ENCODE measurements at places on chromosomes 2 and 18. TPM values are rescaled to one million over a fixed set of nuclear protein-coding genes. Genes with fewer than 3 reads are reported as not detected.

CCDC85A gene
- not detected for total RNA-seq

LONRF2 gene
- 0.25 TPM for total RNA-seq

SMYD1 gene
- total RNA-seq, result not detected

SCYGR4 gene
- total RNA-seq, result not detected

MBP gene
- total RNA-seq, result 101 TPM

CASP10 gene
- total RNA-seq, result 17.4 TPM

PRKAG3 gene
- not detected for total RNA-seq

DPYSL5 gene
- not detected for total RNA-seq

RMC1 gene
- total RNA-seq, result 52.3 TPM

MROH2A gene
- not detected for total RNA-seq

SPR gene
- total RNA-seq, result 0.65 TPM

PUM2 gene
- total RNA-seq, result 113 TPM

COL4A4 gene
- 0.02 TPM for total RNA-seq

DLGAP1 gene
- 0.17 TPM for total RNA-seq

OTX1 gene
- total RNA-seq, result not detected

ZNF521 gene
- total RNA-seq, result not detected

RAD51AP2 gene
- total RNA-seq, result not detected

LRPPRC gene
- 149 TPM for total RNA-seq

AFF3 gene
- 0.39 TPM for total RNA-seq

SP140 gene
- total RNA-seq, result 109 TPM

POTEC gene
- not detected for total RNA-seq

ST8SIA5 gene
- total RNA-seq, result 0.09 TPM

DSG1 gene
- not detected for total RNA-seq

DNAH6 gene
- total RNA-seq, result 1.5 TPM

TUBA3D gene
- total RNA-seq, result not detected

TEX44 gene
- total RNA-seq, result not detected

TCF7L1 gene
- 0.07 TPM for total RNA-seq

RAPGEF4 gene
- 0.65 TPM for total RNA-seq

SETBP1 gene
- total RNA-seq, result 3.8 TPM

POTEJ gene
- total RNA-seq, result not detected

ANKRD30BL gene
- not detected for total RNA-seq

MEP1B gene
- total RNA-seq, result not detected

HOXD1 gene
- not detected for total RNA-seq

CDH2 gene
- total RNA-seq, result 0.07 TPM

SULT6B1 gene
- not detected for total RNA-seq

ACVR1C gene
- 2.3 TPM for total RNA-seq

MARCHF4 gene
- total RNA-seq, result not detected

ASXL3 gene
- not detected for total RNA-seq

NCKAP5 gene
- not detected for total RNA-seq

Measured in activated T-cell treated with anti-CD3 and anti-CD28 coated beads, Interleukin-2, amount 50 U/mL, for 72 hours (primary cell).